Inflammatory macrophage treated with lipopolysaccharide for 4 hours (primary cell): ENCODE measurements at places on chromosomes 4 and X.
A peak's percentile ranks its signal among the peaks of the same experiment; 100 is the strongest.

- peak; percentile 51 for DNase-seq
These were observed 29.5 kb downstream of the DMP1 start for GRCh38 chr4:87679449-87680169.

DNA sequence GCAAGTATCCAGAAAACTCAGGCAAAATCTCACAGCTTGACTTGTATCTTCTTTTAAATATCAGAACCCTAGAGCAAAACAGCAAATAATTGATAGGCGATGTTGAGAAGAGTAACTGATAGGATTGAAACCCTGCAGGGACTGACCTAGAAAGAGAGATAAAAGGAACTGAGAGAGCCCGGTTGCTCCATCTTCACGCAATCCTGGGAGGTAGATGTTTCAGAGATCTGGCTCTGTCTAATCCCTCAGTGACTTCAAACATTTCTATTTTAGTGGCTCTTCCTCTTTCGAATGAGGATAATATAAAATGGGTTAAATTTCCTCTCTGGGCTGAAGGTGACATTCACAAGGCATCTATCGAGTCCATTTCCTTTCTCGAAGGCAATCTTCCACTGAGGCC, 39.3 kb upstream of the RPL34 start:
- DNase-seq, result no peak

DNA sequence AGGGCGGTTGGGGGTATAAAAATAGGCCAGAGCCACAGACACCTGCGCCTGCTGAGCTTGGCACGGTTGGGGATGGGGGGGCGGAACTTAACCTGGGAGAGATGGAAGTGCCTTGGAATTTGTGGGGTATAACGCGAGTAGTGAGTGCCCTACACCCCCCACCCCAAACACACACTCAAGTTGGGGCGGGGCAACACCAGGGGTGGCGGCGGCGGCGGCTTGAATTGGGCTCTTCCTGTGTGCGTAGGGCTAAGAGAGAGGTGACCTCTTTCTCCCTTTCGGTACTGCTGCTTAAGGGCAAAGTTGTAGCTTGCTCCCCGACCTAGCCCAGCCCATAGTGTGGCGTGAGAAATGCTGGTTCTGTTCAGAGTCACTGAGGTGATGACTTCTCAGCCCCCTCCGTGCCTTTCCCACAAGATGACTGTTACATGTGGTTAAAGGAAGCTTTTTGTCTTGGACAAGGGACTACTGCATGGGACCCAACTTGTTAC, 839 bp downstream of the STK26 start:
- peak; percentile 27 for DNase-seq

GRCh38 chr4:158758703-158759102, 10.1 kb upstream of the FNIP2 start:
- DNase-seq, result no peak

- peak; percentile 56 for DNase-seq
These were observed 599 bp downstream of the NUP54 start for GRCh38 chr4:76147454-76148141.

- DNase-seq, result no peak
These were observed 149.1 kb downstream of the SLC39A8 start for GRCh38 chr4:102196221-102196620.

DNA sequence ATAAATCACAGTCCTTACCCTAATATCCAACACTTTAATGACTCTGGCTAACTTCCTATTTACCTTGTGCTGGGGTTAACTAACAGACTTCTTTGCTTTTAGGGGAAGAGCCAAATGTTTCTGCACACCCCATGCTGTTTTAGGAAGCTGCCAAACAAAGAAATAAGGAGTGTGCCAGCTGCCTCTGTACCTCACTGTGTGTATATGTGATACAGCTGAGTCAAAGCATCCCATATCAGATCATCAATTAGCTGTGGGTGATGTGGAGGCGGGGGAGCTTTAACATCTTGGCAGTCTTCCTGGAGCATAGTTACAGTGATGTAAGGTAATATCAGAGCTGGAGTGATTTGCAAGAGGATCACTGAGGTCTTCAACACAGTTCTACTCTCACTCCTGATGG, 95.4 kb downstream of the COL25A1 start:
- DNase-seq, result no peak
